ENCODE measurements at places on chromosomes 16 and 17.

GRCh38 chr17:29927546-29927945 is 2.5 kb downstream of the SSH2 start:
- DNase-seq, result no peak

GRCh38 chr17:41052566-41052965 is 2.5 kb downstream of the KRTAP2-2 start:
- DNase-seq, result no peak

- DNase-seq, result no peak
Observed at GRCh38 chr16:69340095-69340644, 598 bp downstream of the NIP7 start.

- no peak for DNase-seq
Observed at GRCh38 chr16:5615868-5616642, 518.5 kb upstream of the EEF2KMT start.

GRCh38 chr16:9107025-9107970 is 15.9 kb downstream of the HAPSTR1 start:
- DNase-seq, result no peak

GRCh38 chr16:85853547-85854545 is 45.1 kb upstream of the IRF8 start:
- DNase-seq, result no peak

- DNase-seq, result no peak
Observed at GRCh38 chr16:27103954-27104353, 37.2 kb downstream of the C16orf82 start.

DNA sequence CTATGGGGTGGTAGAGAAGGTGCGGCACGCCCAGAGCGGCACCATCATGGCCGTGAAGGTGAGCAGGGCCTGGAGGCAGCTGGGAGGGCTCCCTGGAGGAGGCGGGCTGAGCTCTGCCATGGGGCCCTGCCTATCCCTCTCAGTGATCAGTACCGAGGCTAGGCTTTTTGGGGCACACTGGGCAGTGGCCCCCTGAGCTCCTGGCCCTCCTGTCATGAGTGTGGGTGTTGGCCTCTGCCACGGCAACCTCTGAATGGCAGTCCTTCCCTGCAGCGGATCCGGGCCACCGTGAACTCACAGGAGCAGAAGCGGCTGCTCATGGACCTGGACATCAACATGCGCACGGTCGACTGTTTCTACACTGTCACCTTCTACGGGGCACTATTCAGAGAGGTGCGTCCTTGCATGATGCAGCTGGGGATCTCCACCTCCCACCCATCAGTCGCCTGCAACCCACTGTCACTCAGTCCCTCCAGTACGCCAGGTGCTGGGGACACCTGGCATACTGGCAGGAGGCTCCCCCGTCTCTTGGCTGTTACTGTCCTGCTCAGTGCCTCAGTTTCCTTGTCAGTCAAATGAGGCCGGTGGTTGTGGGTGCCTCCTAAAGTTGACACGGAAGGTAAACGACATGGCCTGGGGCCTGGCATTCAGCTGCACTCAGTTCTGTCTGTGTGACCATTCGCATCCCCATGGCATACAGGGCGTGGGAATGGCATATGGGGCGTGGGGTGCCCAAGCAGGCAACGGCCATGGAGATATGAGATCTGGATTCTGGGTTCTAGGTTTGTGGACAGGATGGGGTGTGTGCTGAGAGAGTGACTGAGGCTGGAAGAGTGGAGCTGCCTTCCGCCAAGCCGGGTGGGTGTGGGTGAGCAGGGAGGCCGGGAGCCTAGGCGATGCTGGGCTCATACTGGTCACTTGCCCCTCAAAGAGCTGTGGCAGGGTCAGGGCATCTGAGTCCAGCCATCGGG is 16.4 kb downstream of the MAP2K3 start:
- DNase-seq, result no peak

DNA sequence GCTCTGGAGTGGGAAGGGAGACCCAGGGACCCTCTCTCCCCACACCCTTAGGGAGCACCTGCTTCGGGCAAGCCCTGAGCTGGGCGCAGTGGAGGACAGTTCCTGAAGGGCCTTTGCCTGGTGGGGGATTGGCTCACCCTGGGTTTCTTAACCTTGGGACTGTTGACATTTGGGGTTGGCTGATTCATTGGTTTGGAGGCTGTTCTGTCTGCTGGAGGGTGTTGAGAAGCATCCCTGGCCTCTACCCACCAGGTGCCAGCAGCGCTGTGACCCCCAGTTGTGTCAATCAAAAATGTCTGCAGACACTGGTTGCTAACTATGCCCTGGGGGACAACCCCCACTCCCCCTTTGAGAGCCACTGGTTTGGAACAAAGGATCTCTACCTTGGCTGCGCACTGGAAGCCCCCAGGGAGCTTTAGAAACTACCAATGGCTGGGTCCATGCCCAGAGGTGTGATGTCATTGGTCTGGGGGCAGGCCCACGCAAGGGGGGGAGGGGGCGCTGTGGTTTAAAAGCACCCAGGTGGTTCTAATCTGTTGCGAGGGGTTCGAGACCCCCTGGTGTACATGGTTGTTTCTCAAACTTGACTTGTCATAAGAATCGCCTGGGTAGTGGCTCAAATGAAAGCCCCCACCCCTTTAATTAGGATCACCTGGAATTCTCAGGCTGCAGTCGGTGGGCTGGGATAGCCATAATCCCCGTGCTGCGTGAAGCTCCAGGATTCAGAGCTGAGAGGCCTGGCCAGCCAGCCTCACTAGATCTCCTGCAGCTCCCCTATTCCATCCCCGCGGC is 151.9 kb upstream of the GSE1 start:
- DNase-seq, result no peak

DNA sequence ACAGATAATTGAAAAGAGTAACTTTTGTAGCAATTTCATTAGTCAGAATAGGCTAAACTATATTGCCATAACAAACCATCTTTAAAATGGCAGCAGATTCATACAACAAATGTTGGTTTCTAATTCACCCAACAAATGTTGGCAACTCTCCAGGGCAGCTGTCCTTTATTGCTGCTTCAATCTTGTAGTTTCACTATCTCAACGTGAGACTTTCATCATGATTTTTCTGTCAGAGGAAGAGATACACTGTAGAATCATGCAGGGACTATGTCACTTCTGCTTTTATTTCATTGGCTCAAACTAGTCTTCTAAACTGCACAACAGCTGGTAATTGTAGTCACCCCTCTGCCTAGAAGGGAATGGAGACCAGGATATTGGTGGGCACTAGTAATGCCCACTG is 174.2 kb downstream of the TANC2 start:
- DNase-seq, result no peak

GRCh38 chr16:75486676-75487313 is 8.4 kb downstream of the CHST6 start:
- no peak for DNase-seq

- DNase-seq, result no peak
Observed at GRCh38 chr16:52056259-52056658, 490.7 kb downstream of the TOX3 start.

GRCh38 chr17:58357312-58358297 is 5.6 kb upstream of the SUPT4H1 start:
- DNase-seq, result no peak

DNA sequence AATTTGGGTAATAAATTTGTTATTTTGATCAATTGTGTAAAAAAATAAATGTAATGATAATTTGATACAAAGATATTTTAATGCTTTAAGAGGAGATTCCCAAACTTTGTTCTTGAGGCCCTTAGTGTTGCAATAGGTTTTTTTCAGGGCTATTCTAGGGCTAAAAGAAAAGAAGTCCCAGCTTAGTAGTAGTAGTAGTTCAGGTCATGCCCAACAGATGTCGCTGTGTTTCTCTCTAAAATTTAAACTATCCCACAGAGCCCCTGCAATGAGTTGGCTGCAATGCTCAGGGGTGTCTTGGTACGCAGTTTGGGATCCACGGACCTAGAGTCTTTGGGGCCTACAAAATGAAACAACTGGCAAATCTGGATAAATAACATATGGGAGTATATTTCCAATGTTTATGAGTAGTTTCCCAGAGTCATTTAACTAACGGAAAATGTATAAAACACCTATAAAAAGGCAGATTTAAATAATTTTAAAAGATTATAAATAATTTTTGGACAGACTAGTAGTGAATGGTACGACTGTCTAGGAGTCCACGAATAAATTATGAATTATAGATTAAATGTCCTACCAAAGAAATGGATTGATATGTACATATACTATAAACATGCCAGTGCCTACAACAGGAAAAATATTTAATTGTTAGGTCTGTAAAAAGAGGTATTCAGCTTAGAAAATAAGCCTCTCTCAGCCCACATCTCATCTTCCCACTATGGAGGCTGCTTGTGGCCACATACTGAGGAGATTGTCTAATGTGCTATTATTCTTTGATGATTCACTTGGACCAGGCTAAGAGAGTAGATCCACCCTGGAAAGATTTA is 228.5 kb upstream of the PMFBP1 start:
- no peak for DNase-seq

- no peak for DNase-seq
Observed at GRCh38 chr16:28162326-28162877, 49.4 kb downstream of the XPO6 start.

GRCh38 chr17:59353936-59354755 is 22.7 kb downstream of the YPEL2 start:
- DNase-seq, result no peak

GRCh38 chr16:17219991-17220390 is 250.8 kb downstream of the XYLT1 start:
- no peak for DNase-seq
